ENCODE measurements at places on chromosomes 16 and 17.

GRCh38 chr17:81026266-81027036 lies 8.5 kb upstream of the BAIAP2 start:
- no peak for DNase-seq

DNA sequence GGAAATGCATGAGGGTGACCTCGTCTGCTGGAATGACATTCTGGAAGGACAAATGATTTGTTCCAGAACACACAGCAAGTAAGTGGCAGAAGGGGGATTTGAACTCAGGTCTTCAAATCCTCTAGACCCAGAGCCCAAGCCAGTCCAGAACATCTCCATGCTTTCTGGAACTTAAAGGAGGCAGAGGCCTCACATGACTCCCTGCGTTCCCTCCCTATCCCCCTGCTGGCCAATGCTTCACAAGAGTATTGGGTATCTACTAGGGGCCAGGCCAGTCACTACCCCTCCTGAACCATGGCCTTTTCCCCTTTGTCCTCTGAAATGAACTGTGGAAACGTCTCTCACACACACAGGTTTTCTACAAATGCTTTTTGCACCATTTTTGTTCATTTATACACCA lies 7.6 kb upstream of the BEAN1 start:
- DNase-seq: no peak

GRCh38 chr17:79324194-79324593 lies 249.6 kb downstream of the ENGASE start:
- no peak for DNase-seq

DNA sequence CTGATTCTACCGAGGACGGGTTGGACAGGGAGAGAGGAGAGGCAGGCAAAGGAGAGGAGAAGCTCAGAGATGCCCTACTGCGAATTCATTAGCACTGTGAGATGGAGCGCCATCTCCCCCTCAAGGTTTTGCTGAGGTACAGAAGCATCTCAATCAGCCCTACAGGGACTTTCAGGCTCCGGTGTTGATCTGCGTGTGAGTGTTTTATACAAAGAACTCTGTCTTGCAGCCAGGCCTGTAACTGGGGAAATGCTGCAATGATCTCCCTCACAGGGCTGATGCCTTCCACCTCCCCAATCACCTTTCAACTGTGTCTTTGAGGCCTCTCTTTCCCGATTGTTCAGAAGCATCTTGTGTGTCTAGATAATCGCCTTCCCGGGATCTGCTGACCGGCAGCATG lies 74.8 kb downstream of the IRX6 start:
- DNase-seq: no peak

DNA sequence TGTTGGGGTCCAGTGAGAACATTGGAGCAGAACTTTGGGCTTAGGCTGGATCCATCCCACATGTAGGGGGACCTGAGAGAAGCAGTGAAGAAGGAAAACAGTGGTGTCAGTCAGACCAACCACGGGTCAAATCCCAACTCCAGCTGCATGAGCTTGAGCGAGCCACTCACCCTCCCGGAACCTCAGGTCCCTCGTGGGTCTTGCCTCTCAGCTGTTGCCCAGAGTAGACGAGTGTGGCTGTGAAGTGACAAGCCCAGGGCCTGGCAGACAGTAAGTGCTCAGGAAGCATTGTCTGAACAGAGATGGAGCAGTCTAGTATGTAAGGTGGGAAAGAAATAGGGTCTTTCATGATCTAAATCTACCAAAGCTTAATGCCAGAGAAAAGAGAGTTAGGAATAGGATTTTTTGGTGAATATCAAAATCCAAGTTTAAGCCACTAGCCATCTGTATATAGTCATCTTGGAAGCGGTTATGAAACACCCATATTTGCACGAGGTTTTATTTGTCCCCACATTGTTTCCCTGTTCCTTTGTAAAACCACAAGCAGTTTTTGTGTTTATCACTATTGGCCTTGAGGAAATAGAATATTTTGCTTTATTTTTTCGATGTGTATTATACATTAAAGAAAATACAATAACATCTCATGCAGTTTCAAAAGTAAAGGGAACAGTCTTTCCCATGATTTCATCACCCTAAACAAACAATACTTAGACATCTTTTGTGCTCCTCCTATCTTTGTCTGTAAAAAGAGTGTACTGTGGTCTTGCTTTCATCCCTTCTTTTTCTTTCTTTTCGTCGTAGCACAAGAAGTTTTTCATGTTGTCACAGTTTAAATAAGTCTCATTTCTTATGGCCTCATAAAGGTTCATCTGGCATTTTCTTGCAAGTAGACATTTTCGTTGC lies 112.0 kb downstream of the CLEC16A start:
- no peak for DNase-seq

GRCh38 chr17:32623196-32623595 lies 136.4 kb downstream of the CDK5R1 start:
- DNase-seq: no peak

DNA sequence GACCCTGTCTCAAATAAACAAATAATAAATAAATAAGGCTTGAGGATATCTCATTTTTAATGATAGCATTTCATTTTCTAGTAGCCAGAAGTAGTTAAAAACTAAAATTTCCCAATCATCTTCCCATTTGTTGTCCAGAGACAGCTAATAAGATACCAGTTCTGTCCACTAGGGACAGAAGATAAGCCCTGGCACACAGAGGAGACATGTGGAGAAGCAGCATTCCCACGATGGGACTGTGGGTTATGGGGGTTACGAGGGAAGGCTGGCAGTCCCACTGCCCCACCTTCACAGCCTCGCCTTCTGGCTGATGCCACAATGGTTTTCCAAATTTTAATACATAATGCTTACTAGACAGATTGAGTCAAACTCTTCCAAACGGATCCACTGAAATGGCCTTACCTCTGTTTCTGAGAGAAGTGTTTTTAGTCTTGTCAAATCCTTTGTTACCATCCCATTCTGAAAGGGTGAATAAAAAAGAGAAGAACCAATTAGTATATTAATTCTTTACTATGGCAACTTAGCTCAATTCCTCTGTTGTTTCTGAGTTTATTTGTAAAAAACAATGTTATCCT lies 44.2 kb downstream of the HELZ start:
- DNase-seq: no peak

DNA sequence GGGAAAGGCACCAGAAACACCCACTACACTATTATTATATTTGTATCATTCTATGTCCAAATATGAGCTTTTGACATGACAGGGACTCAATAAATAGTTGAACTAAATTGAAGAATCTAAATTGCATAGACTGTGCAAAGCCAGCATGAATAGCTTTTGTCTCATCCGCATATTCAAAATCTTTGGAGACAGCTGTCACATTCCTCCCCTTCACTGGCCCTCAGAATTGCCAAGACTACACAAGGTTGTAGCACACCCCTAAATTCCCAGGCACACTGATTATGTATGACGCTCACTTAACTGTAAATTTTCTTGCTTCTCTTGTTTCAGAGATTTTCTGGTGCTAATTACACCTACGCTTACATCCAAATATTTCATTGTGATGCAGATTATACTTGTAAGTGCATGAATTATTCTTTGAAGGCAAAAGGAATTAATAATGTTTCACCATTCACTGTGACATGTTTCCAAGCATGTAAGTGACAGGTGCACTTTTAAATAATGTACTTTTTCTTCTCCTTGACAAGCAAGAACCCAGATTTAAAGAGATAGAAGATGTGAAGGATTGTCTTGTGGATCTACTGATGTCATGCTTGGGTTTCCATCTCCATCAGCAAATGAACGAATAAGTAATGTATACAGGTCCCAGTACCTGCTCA lies 47.5 kb downstream of the CA10 start:
- no peak for DNase-seq

GRCh38 chr17:6474906-6475305 lies 30.7 kb downstream of the PIMREG start:
- no peak for DNase-seq

DNA sequence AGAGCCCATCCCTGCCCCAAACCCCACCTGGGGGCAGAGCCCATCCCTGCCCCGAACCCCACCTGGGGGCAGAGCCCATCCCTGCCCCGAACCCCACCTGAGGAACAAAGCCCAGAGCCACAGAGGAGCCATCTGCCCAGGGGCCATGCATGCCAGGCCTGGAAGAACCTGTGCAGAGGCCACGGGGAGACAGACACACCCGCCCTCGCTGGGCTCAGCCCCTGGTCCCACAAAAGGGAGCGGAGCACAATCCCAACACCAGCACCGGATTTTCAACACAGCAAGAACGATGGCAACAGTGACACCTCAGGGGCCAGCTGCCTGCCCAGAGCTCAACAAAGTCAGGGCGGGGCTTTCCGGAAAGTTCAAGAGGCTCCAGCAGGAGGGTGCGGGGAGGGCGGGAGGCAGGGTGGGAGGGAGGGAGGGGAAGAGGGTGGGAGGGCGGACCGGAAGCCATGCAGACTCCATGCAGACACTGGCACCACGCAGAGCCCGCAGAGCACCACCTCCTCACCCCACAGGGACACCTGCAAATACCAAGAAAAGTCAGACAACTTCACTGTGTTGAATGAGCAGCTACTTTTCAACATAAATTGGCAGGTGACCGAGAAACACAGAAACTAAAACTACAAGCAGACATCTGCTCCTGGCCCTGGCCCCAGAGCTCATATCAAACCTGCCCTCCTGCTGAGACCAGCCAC lies 27.9 kb upstream of the C16orf95 start:
- DNase-seq: no peak

- DNase-seq: no peak
Observed at GRCh38 chr16:56679078-56679730, 3.1 kb upstream of the MT1X start.

- DNase-seq: no peak
Observed at GRCh38 chr16:47486856-47487255, 25.7 kb downstream of the PHKB start.

GRCh38 chr16:78931678-78932077 lies 668.9 kb downstream of the MAF start:
- DNase-seq: no peak

DNA sequence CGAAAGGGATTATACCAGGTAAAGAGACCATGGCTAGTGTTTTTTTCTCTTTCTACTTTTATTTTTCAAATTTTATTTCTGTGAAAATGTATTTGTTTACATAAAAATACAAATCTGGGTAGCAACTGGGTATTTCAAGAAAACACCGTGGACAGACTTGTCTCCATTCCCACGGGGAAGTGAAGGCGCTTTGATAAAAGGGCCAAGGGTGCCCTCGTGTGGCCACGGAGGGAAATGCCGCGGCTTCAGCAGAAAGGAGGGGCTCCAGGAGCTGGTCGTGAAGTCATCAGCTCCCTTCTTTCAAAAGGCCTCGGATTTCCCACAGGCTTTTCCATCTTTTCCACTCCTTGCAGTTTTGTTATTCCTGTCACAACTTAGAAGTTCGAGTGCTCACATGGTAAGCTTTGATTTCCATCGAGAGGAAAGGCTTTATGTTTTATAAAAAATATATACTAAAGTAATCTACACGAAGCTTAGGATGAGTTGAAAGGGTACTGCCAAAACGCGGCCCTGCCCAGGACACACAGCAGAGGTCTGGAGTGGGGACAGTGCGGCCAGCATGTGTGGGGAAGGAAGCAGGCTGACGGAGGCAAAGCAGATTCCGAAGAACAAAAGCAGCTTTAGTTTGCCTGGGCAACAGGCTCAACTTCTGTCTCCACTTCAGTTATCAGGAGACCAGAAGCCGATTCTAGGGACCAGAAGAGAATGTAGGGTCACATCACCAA lies 15.3 kb upstream of the MNT start:
- no peak for DNase-seq

DNA sequence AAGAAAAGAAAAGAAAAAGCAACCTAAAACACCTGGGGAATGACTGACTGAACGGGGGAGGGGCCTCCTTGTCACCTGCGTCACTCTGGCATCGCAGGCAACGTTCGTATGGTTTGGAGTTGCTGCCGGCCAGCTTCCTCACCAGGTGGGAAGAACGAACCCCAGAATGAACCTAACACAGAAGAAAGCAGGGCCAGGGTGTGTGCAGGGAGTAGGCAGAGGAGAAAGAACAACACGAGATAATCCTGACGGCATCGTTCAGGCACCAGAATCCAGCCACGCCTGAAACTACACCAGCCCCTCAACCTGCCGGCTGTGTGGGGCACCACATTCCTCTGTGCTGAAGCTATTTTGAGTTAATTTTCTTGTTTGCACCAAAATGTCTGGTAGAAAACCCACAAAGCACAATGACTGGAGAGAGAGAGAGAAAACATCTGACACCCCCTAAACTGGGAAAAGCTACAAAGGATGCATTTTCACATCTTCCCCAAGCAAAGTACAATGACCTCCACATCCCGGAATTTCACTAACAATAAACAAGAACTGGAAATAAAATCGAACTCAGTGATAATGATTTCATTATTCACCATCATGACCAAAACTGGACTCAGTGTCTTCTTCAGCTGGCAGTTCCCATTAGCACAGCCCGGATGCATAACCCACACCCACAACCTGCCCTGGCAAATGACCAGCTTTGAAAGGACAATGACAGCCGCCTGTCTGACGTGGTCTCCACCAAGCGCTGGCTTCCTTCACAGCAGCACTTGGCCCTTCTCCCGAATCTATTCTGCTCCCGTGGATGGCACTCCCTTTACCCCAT lies 23.6 kb downstream of the RAB40B start:
- no peak for DNase-seq

GRCh38 chr16:12740986-12741610 lies 62.6 kb downstream of the CPPED1 start:
- no peak for DNase-seq

GRCh38 chr17:1229349-1229899 lies 40.8 kb upstream of the BHLHA9 start:
- no peak for DNase-seq

- DNase-seq: no peak
Observed at GRCh38 chr17:30000001-30000754, 58.7 kb downstream of the EFCAB5 start.

DNA sequence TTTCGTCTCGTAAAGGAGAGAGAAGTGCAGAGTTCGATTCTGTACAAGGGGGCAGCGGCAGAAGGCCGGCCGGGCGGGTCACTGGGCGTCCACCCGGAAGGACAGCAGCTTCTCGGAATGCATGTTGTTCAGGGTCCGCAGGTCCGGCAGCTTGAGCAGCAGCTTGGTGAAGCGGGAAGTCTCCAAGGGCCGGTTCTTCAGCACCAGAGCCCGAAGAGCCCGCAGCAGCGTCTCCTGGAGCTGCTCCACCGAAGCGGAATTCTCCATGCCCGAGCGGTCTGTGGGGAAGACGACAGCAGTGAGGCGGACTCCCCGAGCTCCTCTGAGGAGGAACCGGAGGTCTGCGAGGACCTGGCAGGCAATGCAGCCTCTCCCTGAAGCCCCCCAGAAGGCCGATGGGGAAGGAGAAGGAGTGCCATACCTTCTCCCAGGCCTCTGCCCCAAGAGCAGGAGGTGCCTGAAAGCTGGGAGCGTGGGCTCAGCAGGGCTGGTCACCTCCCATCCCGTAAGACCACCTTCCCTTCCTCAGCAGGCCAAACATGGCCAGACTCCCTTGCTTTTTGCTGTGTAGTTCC lies 7.3 kb downstream of the NR1D1 start:
- DNase-seq: no peak

DNA sequence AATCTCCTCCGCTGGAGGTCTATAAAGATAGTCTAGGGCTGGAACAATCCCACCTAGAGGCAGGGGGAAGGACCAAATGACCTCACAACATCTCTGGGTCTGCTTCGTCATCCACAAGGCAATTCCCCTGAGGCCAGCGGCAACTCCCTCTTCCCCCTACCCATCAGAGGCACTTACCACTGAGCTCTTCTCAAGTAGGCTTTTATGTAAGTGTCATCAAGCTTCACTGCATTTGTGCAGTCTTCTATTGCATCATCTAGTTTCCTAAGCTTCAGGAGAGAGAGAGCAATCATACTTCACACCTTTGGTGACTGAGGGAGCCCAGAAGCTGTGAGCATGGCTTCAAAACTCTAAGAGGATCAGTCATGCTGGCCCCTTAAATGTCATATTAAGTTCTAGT lies 21.0 kb downstream of the CNP start:
- DNase-seq: peak; percentile 10

Measured in NCI-H1436 treated with DMSO at 0.1 percent for 48 hours (cell line).